ENCODE measurements at places on chromosomes 16 and 17. TPM values are rescaled to one million over a fixed set of nuclear protein-coding genes. Genes with fewer than 3 reads are reported as not detected.

The CCDC102A gene
- 2.6 TPM for total RNA-seq

The NT5M gene
- total RNA-seq, result 3.6 TPM

The KCNJ12 gene
- total RNA-seq, result 0.73 TPM

The CD300H gene
- total RNA-seq, result not detected

The CCL8 gene
- 1.1 TPM for total RNA-seq

The HOXB7 gene
- 8.9 TPM for total RNA-seq

The KRTAP2-2 gene
- not detected for total RNA-seq

The DLX4 gene
- not detected for total RNA-seq

All from melanocyte of skin (primary cell).